ENCODE measurements at places on chromosomes 16 and 17.

GRCh38 chr17:51118330-51119195 is 2.1 kb downstream of the SPAG9 start:
- no peak for DNase-seq

DNA sequence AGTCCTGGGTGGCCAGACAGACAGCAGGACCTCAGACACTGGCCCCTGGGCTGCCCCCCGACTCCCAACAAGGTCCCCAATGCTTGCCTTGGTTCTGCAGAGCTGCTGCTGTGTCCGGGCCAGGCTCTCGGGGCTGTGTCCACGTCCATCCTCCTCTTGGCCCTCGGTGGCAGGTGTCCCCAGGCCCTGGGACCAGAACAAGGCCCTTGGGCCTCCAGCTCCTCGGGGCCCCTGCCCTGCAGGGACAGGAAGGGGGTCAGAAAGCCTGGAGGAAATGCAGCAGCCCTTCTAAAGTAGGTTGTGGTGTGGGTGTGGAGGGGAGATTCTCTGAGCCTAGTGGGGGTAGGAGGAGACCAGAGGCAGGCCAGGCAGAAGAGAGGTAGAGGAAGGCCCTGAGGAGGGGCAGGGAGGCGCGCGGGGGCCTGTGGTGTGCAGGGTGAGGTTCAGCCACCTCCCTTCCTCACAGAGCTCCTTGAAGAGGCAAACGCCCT is 2.5 kb upstream of the AXIN1 start:
- DNase-seq: no peak

- no peak for DNase-seq
These were observed 80.6 kb downstream of the LMF1 start for GRCh38 chr16:890217-890616.

DNA sequence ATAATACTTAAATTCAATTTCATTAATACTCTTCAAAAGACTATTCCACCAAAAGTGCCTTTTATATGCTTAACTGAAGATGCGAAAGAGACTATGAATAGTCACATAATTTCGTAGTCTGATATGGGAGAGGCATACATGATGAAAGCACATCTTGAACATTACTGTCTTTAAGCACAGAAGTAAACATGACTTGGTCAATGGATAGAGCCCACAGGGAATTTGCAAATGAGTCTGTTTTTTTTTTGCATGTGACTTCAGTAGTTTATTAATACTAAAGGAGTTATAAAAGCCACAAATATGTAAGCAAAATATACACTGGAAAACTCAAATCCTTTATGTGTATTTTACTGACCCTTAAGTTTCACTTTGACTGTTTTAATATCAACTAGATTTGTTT is 15.9 kb downstream of the ADPRM start:
- DNase-seq: no peak

DNA sequence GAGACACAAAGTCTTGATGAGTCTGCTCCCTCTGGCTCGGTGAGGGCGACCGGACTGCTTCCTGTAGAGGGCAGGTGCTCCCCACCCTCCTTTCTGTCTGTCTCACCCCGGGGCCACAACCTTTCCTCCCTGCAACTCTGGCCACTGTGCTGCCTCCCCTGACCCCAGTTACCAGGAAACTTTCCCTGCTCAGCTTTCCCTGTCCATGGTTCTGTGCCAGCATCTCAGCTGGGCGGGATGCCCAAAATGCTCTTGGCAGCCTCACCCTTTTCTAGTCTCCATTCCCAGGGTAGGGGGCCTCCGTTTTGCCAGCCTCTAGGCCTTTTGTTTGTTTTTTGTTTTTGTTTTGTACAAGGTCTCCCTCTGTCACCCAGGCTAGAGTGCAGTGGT is 1.4 kb downstream of the PLD2 start:
- DNase-seq: no peak

DNA sequence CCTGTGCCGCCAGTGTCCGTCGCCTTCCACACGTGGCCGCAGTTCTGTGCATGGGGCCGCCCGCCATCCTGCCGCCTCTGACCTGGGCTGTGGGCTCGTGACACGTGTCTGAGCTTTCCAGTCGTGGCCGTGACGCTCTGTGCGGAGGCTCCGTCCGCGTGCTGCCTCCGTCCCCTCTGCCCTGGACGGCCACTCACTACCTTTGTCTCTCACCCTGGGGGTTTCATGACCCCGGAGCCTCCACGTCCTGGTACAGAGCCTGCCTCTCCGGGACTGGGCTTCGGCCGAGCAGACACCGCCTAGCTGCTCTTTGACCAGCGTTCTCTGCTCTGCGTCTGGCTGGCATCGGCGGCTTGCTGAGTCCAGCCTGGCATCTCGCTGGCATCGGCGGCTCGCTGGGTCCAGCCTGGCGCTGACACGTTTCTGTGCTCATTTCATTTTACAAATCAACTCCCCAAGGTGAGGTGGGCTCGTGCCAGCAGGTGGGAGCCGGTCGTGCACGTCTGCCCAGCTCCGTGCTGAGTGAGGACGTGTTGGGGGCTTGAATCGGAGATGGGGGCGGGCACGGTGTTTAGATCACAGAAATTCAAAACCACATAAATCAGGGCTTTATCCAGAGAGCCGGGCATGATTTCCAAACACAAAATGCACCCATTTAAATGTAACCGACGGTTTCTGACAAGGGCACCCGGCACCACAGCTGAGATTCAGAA is 44.3 kb upstream of the GNG13 start:
- DNase-seq: no peak

Data from fibroblast of the conjunctiva (primary cell).